ENCODE measurements at places on chromosomes 7 and 10.

DNA sequence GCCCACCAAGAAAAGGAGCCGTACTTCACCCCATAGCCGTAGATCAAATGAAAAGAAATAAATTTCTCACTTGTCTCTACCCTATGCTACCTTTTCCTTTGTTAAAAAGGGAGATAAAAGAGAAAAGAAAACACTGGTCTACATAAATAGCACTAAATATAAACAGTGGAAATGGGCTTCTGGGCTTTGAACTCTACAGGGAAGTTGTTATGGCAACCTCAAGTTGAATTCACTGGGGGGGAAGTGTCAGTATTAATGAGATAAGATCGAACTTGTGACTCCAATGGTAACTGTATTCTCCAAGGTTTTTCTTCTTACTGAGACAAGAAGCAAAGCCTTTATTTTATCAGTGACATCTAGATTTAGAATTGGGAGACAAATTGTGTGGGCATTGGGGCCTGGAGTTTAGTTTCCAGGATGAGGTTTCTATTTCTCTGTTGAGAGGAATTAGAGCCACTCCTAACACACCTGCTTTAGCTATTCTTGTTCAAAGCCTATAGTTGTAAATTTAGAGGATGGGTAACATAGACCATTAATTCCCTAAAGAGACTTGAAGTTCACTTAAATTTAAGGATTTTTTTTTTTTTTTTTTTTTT, 604.3 kb upstream of the GALNT17 start:
- DNase-seq: no peak

- no peak for DNase-seq
Measured at GRCh38 chr7:3349126-3349525, 48.1 kb downstream of the SDK1 start.

GRCh38 chr10:37728830-37729229, 128.6 kb downstream of the ZNF248 start:
- DNase-seq: no peak

DNA sequence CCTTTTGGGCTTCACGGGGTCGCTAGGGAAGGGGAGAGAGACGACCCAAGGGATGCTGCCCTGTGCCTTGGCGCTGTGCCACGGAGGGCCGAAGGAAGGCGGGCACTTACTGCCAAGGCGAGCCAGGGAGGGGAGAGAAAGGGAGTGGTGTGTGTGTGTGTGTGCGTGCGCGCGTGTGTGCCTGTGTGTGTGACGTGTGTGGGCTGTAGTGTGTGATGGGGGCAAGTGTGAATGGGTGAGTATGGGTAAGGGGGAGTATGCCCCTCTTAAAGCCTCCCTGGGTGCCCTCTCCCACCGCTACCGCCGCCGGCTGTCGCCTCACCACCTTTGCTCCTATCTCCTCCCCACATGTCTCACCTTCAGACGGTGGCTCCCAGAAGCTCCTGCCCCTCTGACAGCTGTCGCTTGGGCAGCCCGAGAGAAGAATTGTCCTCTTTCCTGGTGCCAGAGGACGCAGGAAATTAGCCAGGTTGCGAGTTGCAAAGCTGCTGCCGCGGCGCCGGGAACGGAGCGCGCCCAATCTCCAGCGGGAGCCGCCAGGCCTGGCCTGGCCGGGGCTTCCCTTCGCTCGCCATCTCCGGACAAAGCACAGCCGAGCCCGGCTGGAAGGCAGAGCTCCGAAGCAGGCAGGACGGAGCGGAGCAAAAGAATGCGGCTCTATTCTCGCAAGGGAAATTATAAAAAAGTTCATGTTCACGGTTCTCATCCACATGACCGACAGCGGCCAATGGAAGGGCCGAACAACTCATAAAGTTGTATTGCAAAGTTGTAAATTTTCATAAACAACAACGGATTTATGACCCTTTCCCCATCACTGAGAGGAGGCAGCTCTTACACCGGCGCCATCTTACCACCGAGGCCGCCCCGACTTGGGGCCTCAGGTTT, at the start of gene HOXA3:
Gene HOXA3 (minus strand): TSS at position 653 of the 885 bp plus-strand sequence. CDS start 41,943 bp downstream, outside the sequence.
- DNase-seq: peak; percentile 32

DNA sequence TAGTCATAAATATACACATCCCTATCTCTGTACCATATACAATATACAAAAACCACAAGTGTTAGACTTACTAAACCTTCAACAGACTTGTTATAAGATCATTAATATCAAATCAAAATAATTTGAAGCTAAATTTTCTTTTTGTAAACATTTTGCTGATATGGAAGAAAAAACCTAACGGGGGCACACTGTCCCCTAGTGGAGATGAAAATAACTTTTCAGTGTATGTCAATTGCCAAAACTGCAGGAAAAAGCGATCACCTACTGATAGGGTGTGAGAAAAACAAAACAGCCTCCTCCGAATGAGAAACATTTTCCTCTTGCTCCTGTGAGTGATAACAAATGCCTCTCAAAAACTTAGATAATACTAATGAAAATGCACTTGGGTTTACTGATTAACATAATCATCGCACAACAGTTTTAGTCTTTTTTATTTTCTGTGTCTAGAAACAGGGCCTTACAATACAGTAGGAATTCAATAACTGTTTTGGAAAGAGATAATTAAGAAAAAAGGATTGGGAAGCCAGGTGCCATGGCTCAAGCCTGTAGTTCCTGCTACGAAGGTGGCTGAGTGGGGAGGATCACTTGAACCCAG, 322.7 kb downstream of the CRPPA start:
- no peak for DNase-seq

GRCh38 chr7:17097668-17098297, 200.7 kb upstream of the AHR start:
- no peak for DNase-seq

- DNase-seq: no peak
Measured at GRCh38 chr7:33448035-33448434, 318.7 kb downstream of the BBS9 start.

Measured in inflammatory macrophage treated with lipopolysaccharide for 1 hour (primary cell).